ENCODE measurements at places on chromosomes 3 and 15.

DNA sequence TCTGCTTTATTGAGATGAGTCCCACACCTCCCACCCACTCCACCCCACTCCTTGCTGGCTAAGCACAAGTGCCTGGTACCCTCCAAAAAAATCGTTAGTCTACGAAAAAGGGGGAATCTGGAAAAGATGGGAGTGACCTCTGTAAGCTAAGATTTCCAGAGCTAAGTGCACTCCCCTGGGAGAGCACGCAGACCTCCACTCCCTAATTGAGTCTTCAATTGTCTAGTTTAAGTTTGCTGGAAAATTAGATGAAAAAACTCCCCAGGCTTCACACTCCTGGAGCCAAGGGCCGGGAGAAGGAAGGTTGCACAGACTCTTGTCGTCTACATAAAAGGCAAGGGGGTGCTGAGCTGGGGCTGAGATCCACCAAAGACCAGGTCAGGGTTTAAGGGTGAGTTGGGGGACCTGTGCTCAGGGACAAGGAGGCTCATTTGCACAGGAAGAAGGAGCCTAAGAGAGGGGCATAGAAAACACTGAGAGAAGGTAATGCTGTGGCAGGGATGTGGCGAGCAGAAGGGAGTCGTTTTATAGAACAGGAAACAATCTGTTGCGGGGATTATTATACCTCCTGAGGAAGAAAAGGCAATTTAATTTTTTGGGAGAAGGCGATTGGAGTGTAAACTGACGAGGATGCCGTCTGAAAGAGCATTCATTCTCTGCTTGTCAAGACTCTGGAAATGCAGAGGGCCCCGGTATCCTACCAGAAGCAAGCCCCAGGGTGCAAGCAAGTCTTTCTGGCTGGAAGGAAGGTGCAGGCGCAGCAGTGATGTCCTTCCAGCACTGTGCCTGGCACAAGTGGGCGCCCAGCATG lies 126.5 kb upstream of the DLG1 start:
- DNase-seq: no peak

GRCh38 chr3:177802151-177802900 lies 605.0 kb upstream of the TBL1XR1 start:
- DNase-seq: peak; percentile 97

DNA sequence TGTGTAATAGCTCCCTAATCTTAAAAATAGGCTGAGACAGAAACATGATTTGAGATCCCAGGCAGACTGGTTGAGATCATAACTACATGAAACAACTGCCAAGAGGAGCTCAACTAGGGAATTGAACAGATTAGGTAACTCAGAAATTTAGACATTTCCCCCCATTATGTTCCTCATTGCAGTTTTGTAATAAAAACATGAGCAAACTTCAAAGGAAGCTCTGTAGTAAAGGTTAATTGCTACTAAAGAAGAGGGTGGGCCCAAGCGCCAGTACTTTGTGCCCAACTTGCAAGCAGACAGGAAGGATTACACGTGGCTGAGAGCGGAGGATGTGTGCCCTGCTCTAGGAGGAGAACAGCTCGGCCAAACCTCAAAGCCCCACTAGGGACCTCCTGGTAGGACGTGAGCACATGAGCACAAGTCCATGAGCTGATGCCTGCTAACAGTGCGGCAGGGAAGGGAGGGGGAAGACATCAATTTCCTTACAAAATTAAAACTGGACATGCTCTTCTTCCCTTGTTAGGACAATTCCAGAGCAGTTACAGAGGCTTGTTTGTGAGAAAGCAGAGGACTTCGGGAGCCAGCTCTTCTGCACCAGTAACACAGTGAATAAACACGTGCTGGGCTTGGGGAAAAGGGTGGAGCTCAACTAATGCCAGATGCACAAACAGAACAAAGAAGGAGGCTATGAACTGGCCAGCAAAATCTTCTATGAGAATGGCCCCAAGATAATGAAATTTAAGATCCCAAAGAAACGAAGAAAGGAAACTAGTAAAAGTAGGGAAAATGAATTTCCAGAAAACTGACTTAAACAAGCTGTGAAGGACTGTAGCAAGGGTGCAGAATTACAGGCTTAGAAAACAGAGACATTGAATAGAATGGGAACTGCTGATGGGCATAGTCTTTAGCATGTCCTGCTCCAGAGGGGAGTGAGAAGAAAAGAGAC lies 275.5 kb downstream of the MECOM start:
- no peak for DNase-seq

GRCh38 chr3:41418961-41419691 lies 219.8 kb downstream of the CTNNB1 start:
- no peak for DNase-seq

DNA sequence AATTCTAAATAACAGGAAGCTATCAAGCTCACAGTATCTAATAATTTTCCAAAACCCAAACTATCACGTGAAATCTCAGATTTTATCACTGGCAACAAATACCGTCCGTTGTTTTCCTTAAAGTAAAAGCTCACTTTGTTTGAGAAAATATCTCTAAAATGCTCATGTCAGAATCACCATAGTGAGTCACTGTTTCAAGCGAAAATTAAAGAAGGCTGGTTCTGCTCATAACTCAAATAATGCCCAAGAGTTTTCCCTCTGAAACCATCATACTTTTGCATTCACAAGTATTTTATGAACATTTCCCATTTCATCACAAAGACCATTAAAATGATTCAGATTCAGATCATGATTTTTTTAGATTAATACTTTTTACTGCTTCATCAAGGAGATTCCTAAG lies 50.6 kb downstream of the TBL1XR1 start:
- no peak for DNase-seq

DNA sequence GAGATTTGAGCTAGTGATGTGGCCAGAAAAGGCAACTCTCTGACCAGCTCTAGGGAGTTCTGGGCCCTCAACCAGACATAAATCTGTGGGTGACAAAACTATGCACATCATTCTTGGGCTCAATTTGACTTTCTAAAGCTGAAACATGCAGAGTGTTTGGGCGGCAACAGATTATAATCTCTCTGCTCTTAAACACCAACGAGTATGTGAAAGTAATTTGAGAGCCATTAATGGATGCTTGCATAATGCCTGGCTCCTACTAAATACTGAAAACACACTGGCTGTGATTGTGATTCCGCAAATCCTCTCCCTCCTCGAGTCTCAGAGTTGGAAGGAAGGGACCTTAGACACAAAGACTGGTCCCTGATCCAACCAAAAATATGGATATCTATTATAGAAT lies 186.7 kb downstream of the UACA start:
- no peak for DNase-seq

DNA sequence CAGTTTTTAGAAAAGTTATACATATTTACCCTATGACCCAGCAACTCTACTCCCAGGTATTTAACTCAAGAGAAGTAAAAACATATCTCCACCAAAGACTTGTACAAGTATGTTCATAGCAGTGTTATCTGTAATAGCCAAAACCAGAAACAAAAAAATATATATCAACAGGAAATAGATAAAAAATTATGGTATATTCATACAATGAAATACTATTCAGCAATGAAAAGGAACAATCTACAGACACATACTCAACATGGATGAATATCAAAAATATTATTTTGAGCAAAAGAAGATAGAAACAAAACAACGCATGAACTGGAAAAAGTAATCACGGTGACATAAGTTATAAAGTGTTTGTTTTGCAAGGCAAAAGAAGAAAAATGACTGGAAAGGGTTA lies 72.4 kb downstream of the VPS13C start:
- DNase-seq: no peak

GRCh38 chr3:131694376-131694775 lies 191.6 kb upstream of the MRPL3 start:
- no peak for DNase-seq

- DNase-seq: no peak
Observed at GRCh38 chr3:123153125-123154019, 48.4 kb upstream of the SEC22A start.

Measured in DMS79 treated with DMSO at 0.1 percent for 48 hours (cell line).